ENCODE measurements at places on chromosomes 4 and X.
A peak's percentile ranks its signal among the peaks of the same experiment; 100 is the strongest.

- DNase-seq: no peak
Observed at GRCh38 chr4:2336659-2337058, 74.8 kb upstream of the MXD4 start.

GRCh38 chrX:17214962-17215361 is 160.0 kb upstream of the NHS start:
- no peak for DNase-seq

GRCh38 chr4:109359040-109359646 is 56.7 kb upstream of the COL25A1 start:
- no peak for DNase-seq

DNA sequence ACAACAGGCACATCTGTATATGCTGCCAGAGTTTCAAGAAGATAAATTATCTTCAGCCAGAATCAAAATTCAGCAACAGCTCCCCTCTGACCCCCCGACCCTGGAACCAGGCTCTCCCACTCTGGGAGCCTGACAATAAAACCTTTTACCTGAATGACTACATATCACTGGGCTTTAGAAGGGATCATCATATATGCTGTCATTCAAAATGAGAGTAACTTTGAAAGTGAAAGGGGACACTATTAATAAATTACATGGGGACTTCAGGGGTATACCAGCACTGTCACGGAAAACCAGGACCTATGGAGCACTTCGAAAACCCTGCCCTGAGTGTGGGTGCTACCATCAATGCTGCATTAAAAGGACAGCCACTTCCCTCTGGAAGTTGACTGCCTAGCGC is 26.2 kb downstream of the TSPAN5 start:
- no peak for DNase-seq

GRCh38 chr4:88828842-88829571 is 131.4 kb upstream of the NAP1L5 start:
- DNase-seq: no peak

GRCh38 chrX:107477406-107477805 is 28.0 kb downstream of the FRMPD3 start:
- DNase-seq: no peak

GRCh38 chr4:142358656-142359055 is 487.4 kb downstream of the INPP4B start:
- no peak for DNase-seq

DNA sequence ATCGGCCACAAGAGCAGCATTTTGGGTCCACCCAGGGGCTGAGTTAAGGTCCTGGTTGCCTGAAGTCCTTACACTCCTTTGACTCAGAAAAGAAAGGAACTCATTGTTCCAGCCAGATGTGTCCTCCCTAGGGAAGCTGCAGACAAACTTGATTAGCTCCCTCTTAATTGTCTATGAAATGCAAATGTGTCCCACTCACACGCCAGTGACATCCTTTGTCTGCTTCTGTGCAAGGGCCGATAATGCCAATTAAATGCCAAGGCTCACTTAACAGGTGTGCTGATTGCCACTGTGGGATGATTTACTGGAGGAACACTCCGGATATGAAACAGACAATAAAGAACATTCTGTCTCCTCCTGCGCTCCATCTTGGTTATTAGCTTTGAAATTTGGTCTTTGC is 332.9 kb upstream of the CPEB2 start:
- DNase-seq: no peak

- DNase-seq: no peak
Observed at GRCh38 chr4:106987311-106987710, 48.8 kb downstream of the DKK2 start.

DNA sequence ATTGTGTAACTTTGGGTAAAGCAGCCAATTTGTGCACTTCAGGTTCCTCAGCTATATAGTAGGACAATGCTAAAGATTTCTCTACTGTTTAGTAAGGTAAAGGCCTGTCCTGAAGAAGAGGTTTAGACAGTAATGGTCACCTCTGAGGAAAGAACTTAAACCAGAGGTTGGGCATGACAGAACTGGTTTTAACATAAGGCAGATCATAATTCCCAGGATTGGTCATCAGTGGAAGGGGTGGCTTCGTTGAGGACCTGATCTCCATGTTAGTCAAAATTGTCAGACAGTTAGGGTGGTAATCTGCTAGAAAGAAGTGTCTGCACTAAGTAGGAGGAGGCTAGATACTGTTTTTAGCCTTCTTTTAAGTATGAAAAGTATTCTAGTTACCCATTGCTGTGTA is 4.1 kb downstream of the RP2 start:
- DNase-seq: no peak

DNA sequence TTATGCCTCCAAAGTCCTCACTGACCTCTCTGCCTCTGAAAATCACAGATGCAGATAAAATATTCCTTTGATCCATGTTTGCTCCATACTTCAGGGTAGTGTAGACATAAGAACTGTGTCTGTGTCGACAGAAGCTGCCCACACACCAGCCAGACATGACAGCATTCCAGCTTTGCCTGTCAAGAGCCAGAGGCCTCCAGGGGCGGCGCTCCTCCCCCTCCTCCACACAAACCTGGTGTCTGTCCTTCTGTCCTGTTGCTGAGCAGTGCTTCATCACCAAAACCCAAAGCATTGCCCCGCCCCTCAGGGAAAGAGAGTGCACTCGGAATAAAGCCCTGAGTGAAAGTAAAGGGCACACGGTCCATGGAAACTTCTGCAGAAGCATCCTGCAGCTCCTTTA is 379.4 kb downstream of the FBXW7 start:
- no peak for DNase-seq

GRCh38 chr4:26061248-26061986 is 147.4 kb downstream of the SMIM20 start:
- DNase-seq: peak; percentile 63

- peak; percentile 80 for DNase-seq
Observed at GRCh38 chr4:2469192-2469984, 482 bp downstream of the RNF4 start.

DNA sequence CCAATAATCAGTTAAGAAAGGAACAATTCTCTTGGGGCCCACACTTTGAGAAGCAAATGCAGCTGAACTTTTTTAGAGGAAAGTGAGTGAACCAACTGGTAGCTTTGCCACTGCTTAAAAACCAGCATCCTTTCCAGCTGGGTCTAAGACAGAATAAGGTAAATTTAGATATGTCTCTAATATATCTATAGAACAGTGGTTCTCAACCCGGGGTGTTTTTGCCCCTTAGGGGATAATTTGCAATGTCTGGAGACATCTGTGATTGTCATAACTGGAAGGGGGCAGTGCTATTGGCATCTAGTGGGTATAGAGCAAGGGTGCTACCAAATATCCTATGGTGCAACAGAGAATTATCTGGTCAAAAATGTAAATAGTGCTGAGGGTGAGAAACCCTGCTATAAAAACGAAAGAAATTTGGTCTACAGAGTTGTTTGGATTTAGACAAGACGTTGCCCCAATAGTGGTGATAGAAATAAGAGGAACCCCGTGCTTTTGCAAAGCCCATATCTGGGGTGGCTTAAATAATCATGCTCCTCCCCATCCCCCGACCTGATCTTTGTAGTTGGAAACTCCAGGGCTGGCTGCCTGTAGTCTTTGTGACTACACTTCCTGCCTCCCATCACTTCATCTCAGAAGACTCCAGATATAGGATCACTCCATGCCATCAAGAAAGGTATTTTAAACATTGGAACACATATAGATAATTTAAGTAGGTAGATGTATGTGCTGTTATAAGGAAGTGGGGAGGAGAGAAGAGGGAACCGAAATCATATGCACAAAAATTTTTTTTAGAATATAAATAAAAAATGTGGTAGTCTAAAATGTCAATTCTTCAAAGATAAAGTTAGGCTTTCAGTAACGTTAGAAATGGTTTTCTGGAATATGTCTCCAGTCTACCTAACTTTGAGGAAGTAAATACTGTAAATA is at the start of gene TLR7:
TLR7 (plus strand) TSS at position 622 of the 927 bp plus-strand sequence. CDS start 507 bp downstream, outside the sequence.
- no peak for DNase-seq

DNA sequence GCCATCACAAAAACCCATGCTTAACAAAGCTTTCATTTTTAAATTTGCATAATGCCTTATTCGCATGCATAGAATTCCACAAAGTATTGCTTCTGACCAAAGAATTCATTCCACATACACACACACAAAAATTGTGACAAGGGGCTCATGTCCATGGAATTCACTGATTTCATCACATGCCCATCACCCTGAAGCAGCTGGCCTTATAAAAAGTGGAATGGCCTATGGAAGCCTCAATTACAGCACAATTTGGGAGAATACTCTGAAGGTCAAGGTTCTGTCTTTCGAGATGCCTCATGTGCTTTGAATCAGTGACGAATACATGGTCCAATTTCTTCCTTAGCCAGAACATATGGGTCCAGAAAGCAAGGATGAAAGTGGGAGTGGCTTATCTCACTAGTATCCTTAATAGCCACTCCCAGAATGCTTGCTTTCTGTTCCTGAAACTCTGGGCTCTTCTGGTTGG is 165.7 kb downstream of the KDR start:
- DNase-seq: no peak

DNA sequence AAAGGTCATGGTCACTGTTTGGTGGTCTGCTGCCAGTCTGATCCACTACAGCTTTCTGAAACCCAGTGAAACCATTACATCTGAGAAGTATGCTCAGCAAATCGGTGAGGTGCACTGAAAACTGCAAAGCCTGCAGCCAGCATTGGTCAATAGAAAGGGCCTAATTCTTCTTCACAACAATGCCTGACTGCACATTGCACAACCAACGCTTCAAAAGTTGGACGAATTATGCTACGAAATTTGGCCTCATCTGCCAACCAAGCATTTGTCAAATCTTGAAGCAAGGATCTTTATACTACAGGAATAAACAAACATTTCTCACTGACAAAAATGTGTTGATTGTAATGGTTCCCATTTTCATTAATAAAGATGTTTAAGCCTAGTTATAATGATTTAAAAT is 90.4 kb downstream of the EIF4E start:
- no peak for DNase-seq

DNA sequence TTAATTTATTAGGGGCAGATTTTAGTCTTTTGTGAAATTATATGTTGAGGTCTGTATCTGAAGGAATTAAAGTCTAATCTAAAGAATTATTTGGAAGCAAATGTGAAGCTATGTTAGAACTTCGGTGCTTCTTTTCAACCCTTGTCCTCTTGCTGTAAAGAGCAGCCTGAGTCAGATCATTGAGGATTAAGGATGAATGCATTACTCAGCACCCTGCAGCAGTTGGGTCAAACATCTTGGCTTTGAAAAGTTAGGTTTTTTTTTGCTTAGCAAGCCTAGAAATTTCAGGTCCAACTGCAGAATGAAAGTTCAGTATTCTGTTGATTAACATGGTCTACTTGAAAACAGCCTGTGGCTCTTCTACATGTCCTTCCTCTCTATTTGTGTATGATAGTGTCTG is 57.6 kb downstream of the SLC4A4 start:
- no peak for DNase-seq

GRCh38 chrX:68693481-68694434 is 46.3 kb downstream of the STARD8 start:
- DNase-seq: peak; percentile 34

DNA sequence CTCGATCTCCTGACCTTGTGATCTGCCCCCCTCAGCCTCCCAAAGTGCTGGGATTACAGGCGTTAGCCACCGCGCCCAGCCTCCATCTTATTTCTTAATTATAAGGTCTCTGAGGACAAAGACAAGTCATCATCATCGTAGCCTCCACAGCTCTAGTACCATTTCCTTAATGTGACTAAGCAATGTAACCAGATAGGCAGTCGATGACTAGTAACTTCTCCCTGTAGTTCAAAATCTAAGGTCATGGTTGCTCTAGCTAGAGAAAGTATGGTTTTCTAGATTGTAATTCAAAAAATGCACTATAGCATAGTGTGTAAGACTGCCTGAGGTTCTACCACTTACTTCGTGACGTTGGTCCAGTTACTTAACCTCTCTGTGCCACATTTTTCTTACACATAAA is 6.9 kb downstream of the SLC39A8 start:
- no peak for DNase-seq

DNA sequence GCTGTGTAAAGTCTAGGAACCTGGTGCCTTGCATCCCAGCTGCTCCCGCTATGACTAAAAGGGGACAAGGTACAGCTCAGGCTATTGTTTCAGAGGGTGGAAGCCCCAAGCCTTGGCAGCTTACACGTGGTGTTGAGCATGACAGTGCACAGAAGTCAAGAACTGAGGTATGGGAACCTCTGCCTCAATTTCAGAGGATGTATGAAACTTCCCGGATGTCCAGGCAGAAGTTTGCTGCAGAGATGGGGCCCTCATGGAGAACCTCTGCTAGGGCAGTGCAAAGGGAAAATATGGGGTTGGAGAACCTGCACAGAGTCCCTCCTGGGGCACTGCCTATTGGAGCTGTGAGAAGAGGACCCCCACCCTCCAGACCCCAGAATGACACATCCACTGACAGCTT is 76.6 kb downstream of the DDX60 start:
- no peak for DNase-seq

DNA sequence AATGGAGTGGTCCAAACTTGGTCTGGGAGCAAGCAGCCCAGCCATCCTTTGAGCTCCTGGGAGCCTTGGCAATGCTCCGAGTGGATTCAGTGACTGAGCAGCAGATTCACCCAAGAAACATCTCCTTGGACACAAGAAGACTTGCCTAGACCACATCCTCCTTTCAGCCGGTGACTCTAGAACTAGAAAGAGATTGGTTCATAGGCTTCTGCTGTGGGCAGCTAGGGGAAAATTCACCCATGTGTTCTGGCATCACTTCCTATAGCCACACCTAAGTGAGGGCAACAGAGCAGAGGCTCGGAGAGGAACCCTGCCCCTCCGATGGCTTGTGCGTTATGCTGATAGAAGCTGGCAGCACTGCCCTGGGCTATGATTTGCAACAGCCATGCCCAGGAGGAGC is 16.0 kb downstream of the ZNF275 start:
- DNase-seq: no peak

GRCh38 chr4:183330841-183331240 is 8.6 kb upstream of the CLDN24 start:
- no peak for DNase-seq

DNA sequence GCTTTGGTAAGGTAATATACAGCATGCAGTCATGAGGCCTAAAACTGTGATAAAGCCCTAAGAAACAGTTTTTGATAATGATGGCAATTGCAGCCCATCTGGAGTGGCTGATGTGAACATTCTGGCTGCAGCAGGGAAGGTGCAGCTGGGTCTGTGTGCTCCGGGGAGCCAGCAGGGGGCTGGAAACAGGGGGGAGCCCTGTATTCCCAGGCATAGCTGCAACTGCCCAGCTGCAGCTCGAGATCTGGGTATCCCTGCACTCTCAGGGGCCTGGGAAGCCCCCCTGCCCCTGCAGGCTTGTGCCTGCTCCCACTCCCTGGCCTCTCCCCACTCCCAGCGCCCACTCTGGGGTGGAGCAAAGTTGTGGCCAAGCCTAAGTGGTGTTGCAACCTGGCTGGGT is 95.6 kb downstream of the RRAGB start:
- DNase-seq: no peak

- DNase-seq: no peak
Observed at GRCh38 chr4:170001011-170001744, 25.0 kb downstream of the MFAP3L start.

- DNase-seq: no peak
Observed at GRCh38 chrX:19554786-19555185, 39.5 kb upstream of the MAP3K15 start.

- DNase-seq: no peak
Observed at GRCh38 chr4:119057417-119057816, 78.2 kb upstream of the MYOZ2 start.

All from GM10248 (cell line).